ENCODE measurements at places on chromosomes 2 and 18. TPM values are rescaled to one million over a fixed set of nuclear protein-coding genes. Genes with fewer than 3 reads are reported as not detected.

NEU4 gene
- not detected for total RNA-seq

ERICH2 gene
- not detected for total RNA-seq

ZNF397 gene
- total RNA-seq, result 22.2 TPM

LONRF2 gene
- 0.03 TPM for total RNA-seq

ACADL gene
- total RNA-seq, result not detected

NAT8 gene
- total RNA-seq, result not detected

OSBPL6 gene
- 0.10 TPM for total RNA-seq

HOXD13 gene
- not detected for total RNA-seq

DAPL1 gene
- total RNA-seq, result not detected

PLCL1 gene
- 2.6 TPM for total RNA-seq

SERPINB7 gene
- total RNA-seq, result not detected

B4GALT6 gene
- 1.3 TPM for total RNA-seq

DHRS9 gene
- total RNA-seq, result not detected

CNTNAP5 gene
- total RNA-seq, result not detected

MLPH gene
- not detected for total RNA-seq

LRRTM1 gene
- not detected for total RNA-seq

IL18R1 gene
- total RNA-seq, result 38.2 TPM

GLS gene
- 167 TPM for total RNA-seq

FTCDNL1 gene
- 2.4 TPM for total RNA-seq

SALL3 gene
- not detected for total RNA-seq

NFE2L2 gene
- 73.3 TPM for total RNA-seq

MAB21L4 gene
- total RNA-seq, result not detected

NT5C1B gene
- not detected for total RNA-seq

MAP4K4 gene
- total RNA-seq, result 125 TPM

HNMT gene
- total RNA-seq, result not detected

EMILIN2 gene
- total RNA-seq, result 38.3 TPM

CCDC68 gene
- not detected for total RNA-seq

FBXO48 gene
- total RNA-seq, result 2.4 TPM

CKAP2L gene
- 45.4 TPM for total RNA-seq

ARHGEF4 gene
- 2.1 TPM for total RNA-seq

GKN1 gene
- total RNA-seq, result not detected

RNF125 gene
- total RNA-seq, result 35.2 TPM

GPN1 gene
- 34.2 TPM for total RNA-seq

LRRTM4 gene
- not detected for total RNA-seq

C2orf80 gene
- total RNA-seq, result not detected

FLACC1 gene
- total RNA-seq, result 4.9 TPM

PLCD4 gene
- total RNA-seq, result 0.38 TPM

STAMBP gene
- total RNA-seq, result 39.9 TPM

GAL3ST2 gene
- total RNA-seq, result not detected

NPPC gene
- total RNA-seq, result 0.33 TPM

GRHL1 gene
- total RNA-seq, result 0.36 TPM

KLHL30 gene
- total RNA-seq, result not detected

ANKRD62 gene
- not detected for total RNA-seq

SLC5A7 gene
- total RNA-seq, result not detected

TUBA3D gene
- total RNA-seq, result not detected

ASB18 gene
- total RNA-seq, result not detected

NTSR2 gene
- total RNA-seq, result not detected

DES gene
- not detected for total RNA-seq

IFIH1 gene
- total RNA-seq, result 23.1 TPM

PJVK gene
- total RNA-seq, result 2.2 TPM

DNER gene
- total RNA-seq, result not detected

TCF7L1 gene
- not detected for total RNA-seq

GPR155 gene
- 43.8 TPM for total RNA-seq
